ENCODE measurements at places on chromosomes 2 and 18.

DNA sequence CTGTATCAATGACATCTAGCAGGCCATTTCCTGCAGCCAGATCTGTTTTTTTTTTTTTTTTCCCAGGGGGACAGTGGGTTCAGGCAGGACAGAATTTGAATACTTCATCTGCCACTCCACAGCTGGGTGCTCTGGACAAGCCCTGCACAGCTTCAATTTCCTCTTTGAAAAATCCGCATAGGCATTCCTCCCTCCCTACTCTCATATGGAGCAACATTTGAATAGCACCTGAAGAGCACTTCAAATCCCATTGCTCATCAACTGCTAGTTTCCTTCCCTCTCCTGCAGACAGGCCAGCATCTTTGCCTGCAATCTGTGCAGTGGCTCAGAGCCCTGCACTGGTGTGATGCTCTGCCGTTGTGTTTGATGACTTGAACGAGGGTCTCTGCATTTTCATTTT, 326.3 kb downstream of the TSN start:
- DNase-seq, result no peak

DNA sequence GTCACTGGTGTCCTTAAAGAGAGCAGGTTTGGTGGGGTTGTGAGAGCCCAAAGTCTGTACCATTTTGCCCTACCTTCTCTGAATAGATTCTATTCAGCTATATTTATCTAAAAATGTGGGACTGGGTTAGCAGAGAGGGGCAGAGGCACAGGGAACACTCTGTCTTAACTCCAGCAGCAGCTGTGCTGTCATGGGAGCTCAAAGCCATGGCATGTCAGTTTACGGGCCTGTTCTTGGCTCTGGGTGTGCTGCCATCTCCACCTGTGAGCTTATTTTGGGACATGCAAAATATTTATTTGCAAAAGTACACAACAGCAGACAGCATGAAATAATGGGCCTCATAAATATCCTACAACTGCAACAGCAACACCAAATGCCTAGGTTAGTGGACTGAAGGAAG, 129.6 kb upstream of the KCTD1 start:
- no peak for DNase-seq

DNA sequence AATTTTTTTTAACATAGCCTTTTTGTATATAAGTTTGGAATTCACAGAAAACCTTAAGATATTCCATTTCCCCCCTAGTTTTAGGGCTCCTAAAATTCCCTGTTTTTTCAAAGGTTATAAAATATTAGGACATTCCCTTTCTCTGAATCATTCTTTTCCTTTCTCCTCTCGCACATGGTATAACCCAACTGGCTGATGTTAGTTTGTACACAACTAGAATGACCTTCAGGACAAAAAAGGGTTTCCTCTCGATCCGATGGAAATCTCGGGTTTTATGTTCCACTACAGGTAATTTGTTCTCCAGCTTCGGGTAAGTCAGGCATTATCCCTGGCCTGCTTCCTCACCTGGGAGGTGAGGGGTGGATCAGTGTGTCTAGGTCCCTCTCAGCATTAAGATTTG, 215.1 kb downstream of the LDLRAD4 start:
- DNase-seq, result no peak

DNA sequence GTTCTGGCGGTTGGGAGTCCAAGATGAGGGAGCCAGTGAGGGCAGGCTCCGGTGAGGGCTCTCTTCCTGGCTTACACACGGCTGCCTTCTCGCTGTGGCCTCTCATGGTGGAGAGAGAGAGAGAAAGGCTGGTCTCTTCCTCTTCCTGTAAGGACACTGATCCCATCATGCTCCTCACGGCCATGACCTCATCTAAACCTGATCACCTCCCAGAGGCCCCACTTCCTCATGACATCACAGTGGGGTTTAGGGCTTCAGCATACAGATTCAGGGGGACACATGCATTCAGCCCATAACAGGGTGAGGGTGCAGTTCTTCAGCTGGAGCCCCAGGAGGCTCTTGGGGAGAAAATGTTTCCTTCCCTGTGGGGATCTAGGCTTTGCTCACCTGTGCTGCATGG, 29.2 kb downstream of the AGAP1 start:
- no peak for DNase-seq

DNA sequence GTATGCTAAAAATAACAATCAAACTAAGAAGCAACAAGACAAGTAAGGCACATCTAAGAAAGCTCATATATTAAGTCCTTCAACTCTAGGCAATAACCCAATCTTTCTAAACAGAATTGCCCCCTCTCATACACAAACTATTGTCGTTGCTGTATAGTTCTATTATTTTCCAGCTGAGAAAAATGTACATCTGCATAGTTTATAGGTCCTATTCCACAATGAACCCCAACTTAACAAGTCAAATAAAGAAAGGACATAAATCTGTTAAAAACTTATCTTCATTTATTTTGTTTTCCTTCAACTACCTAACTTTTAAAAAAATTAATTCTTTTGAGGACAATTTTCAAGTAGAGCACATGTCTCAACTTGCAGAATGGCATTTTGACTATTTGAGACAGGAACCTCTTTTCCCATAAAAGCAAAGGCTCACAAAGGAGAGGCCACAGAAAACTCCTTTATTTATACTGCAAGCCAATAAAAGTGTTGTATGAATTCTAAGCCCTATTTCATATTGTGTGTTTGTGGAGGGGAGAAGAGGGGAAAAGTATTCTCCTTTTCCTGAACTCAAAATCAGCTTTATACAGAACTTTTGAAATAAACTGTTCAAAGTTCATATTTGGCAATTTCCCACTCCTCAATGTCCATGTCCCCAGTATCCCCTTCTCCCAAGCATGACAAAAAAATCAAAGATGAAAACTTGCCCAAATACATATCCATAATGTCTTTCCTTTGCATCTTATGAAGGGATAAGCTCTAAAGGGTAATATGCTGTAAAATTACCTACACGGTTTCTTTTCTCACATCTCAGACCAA, 37.4 kb downstream of the RTN4 start:
- no peak for DNase-seq

All from activated T-cell treated with anti-CD3 and anti-CD28 coated beads, Interleukin-2, amount 50 U/mL, for 72 hours (primary cell).